Panc1 (cell line): ENCODE measurements at places on chromosomes 3 and 15.

GRCh38 chr3:129439226-129439816, 427 bp downstream of the MBD4 start:
- no peak for DNase-seq

DNA sequence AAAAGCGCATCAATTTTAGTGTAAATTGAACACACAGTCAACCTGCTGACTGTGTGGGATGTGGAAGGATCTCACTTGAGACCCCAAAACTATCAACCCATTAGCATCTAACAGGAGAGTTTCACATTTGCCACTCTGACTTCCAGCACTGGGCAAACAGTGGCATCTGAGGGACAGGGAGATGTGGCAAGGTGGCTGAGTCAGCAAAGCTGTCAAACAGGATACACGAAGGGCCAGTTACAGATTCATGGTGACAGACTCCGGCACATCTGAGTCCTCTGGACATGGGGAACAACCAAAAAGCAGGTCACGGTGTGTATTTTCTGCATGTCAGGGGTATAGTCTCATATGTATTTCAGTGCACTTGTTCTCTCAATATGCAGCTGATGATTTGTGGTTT, 573.4 kb upstream of the PPP2R3A start:
- no peak for DNase-seq

- no peak for DNase-seq
Observed at GRCh38 chr3:39063143-39063542, 11.3 kb downstream of the WDR48 start.

GRCh38 chr3:171178714-171179113, 152.2 kb upstream of the SLC2A2 start:
- no peak for DNase-seq

GRCh38 chr3:134656211-134656800, 5.5 kb upstream of the KY start:
- DNase-seq = no peak

- DNase-seq = no peak
Observed at GRCh38 chr15:39472621-39473297, 108.1 kb upstream of the THBS1 start.

- no peak for DNase-seq
Observed at GRCh38 chr3:171561596-171562323, 101.6 kb upstream of the TNIK start.

- DNase-seq = no peak
Observed at GRCh38 chr3:128345196-128345595, 121.5 kb downstream of the DNAJB8 start.

DNA sequence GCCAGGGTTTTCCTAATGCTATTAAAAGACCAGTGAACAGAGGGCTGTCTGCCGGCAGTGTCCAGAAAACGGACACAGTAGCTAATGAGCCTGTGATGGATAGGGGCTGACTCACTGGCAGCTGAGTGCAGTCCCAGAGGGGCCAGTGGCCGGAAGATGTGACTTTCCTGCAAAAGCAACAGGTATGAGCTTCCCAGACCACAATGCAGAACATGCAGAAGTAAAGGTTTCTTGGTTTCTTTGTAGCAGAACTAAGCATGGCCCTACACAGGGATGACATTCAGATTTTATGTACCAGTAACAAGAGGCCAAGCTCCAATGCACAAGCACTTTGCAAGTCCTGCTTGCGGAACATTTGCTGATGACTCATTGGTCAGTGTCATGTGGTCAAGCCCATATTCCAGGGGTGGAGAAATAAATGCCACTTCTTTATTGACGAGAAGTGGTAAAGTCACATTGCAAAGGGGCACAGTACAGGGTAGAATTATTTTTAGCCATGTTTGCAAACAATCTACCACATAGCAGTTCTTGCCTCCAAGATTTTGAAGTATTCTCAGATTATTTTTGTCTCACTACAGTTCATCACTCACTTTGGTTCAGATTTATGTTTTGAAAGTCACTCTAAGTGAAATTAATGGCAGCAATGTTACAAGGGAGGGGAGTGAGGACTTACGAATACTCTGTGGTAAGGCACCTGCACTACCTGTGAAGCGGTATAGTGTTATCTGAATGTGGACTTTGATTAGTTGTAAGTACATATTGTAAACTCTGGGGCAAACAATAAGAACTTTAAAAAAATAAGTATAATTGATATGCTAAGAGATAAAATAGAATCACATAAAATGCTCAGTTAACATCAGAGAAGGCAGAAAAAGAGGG, 263.3 kb downstream of the ABHD5 start:
- peak; percentile 61 for DNase-seq

GRCh38 chr3:130712718-130713423, 33.8 kb downstream of the PIK3R4 start:
- DNase-seq = no peak

DNA sequence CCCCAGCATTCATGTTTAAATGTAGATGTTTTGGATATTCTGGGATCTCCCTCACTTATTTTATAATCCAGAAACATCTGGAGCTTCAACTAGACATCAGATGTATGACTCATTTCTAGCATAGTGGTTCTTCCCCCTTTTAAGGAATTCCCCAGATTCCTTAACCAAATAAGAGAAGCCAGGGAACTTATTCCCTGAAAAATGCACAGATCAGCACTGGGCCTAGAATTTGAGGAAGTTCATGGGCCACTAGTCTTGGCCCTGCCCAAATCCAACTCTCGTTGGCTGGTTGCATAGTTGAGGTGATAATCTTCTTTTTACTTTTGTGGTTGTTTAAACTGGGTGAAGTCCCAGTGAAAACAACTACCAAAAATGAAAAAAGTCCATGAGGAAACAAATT, 20.4 kb downstream of the RARRES1 start:
- DNase-seq = no peak

DNA sequence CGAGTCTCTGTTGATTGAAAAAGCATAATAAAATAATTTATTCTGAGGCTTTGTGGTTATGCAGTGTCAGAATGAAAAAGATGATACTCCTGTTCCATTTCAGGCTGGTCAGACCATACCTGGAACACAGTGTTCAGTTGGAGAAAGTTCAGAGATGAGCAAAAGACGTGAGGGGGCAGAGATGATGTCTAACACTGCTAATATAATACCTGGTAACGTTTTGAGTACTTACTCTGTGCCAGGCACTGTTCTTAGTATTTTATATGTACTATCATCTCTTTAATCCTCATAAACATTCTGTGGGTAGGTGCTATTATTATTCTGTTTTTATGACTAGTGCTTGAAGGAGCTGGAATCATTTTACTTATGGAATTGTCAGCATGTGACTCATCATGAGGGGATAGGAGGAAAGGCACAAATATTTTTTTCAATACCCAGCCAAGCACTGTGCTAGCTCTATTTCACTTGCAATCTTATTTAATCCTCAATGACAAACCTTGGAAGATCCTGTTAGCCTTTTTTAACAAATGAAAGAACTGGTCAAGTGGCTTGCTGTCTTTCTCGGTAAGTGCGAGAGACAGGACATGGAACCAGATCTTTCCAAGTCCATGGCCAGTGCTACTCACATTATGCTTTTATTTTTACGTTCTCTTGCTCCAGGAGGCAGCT, 31.8 kb downstream of the IQGAP1 start:
- DNase-seq = no peak

DNA sequence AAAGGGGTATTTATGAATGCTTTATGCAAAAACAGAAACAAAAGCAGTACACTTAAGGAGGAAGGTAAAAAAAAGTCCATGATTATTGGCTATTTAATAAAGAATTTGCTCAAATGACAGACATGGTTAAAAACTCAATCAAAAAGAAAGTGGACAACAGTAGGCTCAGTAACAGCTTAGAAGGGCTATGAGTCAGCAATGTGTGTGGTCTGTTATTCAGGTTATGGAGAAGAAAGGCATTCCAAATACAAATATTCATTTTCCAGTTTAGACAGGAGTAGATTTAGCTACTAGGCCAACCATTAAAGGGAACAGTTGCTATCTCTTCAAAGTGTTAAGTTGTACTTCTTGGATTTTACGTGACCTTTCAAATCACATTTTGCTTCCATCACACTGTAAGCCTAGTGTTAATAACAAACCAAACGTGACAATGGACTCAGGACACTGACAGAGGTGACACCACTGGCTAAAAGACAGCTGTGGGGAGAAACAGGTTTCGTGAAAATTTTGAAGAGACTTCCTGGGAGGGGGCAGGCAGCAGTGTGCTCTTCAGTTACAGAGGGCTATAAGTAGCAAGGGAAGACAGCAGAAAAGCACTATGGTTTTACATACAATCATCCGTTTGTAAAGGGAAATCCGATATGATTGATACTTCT, 41.7 kb upstream of the MYO5C start:
- no peak for DNase-seq
